ENCODE measurements at places on chromosomes 3 and 15. TPM values are rescaled to one million over a fixed set of nuclear protein-coding genes. Genes with fewer than 3 reads are reported as not detected.

VIPR1 gene
- polyA plus RNA-seq: 10.0 TPM

ARGFX gene
- not detected for polyA plus RNA-seq

NME9 gene
- polyA plus RNA-seq: not detected

DRD3 gene
- polyA plus RNA-seq: not detected

GOLGA8O gene
- polyA plus RNA-seq: 0.07 TPM

SPESP1 gene
- polyA plus RNA-seq: 3.8 TPM

SV2B gene
- polyA plus RNA-seq: 0.04 TPM

CELSR3 gene
- 0.25 TPM for polyA plus RNA-seq

MEGF11 gene
- polyA plus RNA-seq: not detected

DPP8 gene
- 21.6 TPM for polyA plus RNA-seq

MME gene
- 10.8 TPM for polyA plus RNA-seq

NOX5 gene
- 0.09 TPM for polyA plus RNA-seq

CRTC3 gene
- polyA plus RNA-seq: 11.9 TPM

ROPN1B gene
- 0.14 TPM for polyA plus RNA-seq

EPHA6 gene
- not detected for polyA plus RNA-seq

SYNM gene
- polyA plus RNA-seq: 0.04 TPM

SUCNR1 gene
- not detected for polyA plus RNA-seq

FANCD2OS gene
- not detected for polyA plus RNA-seq

MRAS gene
- polyA plus RNA-seq: 9.8 TPM

Data from keratinocyte (primary cell).